ENCODE measurements at places on chromosomes 1 and 21. TPM values are rescaled to one million over a fixed set of nuclear protein-coding genes. Genes with fewer than 3 reads are reported as not detected.

DNA sequence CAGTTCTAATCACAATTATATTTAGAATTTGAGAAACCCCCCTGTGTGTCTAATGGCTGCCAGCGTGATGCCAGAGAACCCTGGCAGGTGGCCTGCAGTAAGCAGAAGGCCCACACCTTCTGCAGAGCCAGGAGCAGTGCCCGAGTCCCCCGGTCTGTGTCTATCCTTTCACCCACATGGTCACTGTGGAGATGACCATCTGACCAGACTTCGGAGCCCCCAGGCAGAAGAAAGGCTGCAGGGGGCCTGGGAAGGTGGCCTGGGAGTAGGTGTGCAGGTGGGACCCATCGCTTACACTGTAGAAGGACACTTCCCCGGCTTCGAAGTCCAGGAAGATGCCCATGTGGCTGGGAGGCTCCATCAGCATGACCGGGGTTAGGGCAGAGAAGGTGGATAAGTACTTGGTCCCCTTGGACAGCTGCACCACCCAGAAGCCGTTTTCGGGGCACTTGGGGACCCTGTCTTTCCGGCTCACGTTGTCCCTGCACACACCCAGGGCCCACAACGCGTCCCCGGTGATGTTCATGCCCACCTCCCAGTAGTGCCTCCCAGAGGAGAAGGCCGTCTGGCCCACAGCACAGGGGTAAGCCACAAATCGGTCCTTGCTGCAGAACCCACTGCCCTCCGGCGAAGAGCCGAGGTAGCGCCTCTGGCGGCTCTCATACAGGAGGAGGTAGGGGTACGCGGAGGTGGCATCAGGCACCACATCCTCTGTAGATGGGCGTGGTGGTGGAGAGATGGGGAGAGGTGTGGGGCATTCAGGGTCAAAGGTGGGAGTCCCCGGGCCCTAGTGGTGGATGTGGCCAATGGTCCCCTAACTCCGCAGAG is 1.6 kb upstream of the TRIM11 start:
- DNase-seq = no peak

GRCh38 chr1:175040324-175040879 is 17.2 kb upstream of the MRPS14 start:
- no peak for DNase-seq

GRCh38 chr21:45149021-45149420 is 74.6 kb downstream of the ADARB1 start:
- peak; percentile 75 for DNase-seq

DNA sequence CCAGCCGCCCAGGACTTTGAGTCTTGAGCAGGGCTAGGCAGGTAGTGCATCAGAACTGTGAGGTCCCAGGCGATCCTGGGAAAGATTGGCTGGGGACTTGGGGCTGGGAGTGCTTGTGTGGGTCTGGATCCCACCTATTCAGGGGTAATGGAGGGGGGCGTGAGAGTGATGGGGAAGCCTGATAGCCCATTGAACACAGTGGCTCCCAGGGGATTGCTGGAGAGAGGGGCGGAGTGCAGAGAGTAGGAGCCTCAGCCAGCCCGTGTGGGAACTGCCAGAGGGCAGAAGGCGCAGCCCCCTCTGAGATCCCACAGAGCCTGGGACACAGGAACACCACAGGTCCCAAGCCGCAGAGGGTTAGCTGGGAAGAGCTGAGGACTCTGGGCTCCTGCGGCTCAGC is 19.3 kb upstream of the PDZK1IP1 start:
- no peak for DNase-seq

The PAQR6 gene
- total RNA-seq = 12.5 TPM

DNA sequence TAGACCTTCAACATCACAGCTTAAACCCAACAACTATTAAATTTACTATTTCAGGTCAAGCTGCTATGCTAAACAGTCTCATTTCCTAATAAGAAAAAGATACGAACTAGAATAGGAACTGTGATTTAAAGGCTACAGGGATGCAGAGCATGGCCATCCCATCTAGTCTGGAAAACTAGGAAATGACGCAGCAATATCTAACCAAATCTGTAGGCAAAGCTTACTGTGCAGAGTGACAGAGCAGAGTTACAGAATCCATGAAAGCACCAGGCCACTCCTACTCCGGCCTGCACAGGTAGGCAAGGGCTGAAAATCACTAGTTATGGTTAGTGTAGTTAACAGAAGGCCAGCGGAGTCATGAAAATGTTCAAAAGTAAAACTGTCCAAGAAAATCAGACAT is 2.1 kb downstream of the HLCS start:
- no peak for DNase-seq

- DNase-seq = no peak
Measured at GRCh38 chr1:25023826-25024225, 93.8 kb upstream of the RUNX3 start.

The KCNA3 gene
- not detected for total RNA-seq

- DNase-seq = no peak
Measured at GRCh38 chr1:179814546-179814838, 63.1 kb downstream of the TOR1AIP2 start.

GRCh38 chr1:169287280-169287679 is 80.3 kb downstream of the NME7 start:
- DNase-seq = no peak

DNA sequence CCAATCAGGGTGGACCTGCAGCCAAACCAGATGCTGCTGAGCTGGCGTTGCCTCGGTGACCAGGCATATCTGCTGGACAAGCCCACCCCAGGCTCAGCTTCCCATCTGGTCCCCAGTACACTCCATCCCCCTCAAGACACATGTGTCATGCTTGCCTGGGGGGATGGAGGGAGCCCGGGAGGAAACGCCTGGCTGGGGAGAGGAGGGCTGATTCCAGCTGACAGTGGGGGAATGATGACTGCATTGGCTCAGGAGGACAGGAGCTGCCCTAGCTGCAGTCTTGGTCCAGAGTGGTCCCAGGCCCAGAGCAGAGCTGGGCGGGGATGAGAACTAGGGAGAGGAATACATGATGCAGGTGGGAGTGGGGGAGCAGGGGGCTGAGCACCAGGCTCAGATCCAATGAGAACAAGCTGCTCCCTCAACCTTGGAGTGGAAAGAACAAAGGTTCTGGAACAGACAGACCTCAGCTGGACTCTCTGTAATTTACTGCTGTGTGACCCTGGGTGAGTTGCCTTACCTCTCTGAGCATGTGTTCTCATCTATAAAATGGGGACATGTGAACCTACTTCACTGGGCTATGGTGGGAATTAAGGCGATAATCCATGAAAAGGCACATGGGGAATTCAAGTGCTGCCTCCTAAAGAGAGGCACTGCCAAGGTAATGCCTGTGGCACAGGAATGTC is 23.1 kb upstream of the ECE1 start:
- DNase-seq = no peak

DNA sequence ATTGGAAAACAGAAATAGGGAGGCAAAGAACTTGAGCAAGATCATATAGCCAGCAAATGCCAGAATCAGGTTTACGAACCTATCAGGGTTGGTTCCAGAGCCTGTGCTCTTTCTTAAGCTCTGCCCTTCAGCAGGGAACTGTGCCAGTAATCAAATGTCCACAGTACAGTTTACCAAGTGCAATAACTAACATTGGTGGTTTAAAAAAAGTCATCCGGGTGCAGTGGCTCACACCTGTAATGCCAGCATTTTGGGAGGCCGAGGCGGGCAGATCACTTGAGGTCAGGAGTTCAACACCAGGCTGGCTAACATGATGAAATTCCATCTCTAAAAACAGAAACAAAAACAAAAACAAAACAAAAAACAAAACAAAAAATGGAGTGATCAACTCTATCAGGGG is 182.7 kb downstream of the LMX1A start:
- DNase-seq = no peak

The STYXL2 gene
- total RNA-seq = 0.86 TPM

DNA sequence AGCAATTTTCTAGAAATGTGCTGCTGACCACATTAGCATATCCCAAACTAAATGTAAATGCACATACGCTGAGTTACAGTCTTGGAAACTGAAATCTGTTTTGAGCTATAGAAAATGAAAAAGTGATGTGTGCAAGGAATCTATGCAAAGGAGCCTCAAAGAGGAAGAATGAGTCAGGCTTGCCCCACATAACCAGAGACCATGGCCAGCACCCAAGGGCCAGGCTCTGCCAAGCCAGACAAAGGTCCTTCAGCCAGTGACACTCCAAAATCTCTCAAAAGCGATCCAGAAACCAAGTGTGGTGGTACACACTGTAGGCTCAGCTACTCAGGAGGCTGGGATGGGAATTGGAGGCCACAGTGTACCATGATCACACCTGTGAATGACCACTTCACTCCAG is 195.2 kb downstream of the TOMM20 start:
- DNase-seq = no peak

The CELF3 gene
- total RNA-seq = not detected

The DARS2 gene
- 12.8 TPM for total RNA-seq

The EFCAB7 gene
- 7.5 TPM for total RNA-seq

The AK5 gene
- 31.5 TPM for total RNA-seq

The KMO gene
- total RNA-seq = not detected

GRCh38 chr1:201169971-201170532 is 15.8 kb upstream of the TMEM9 start:
- DNase-seq = no peak

The CD1B gene
- not detected for total RNA-seq

The CFAP141 gene
- not detected for total RNA-seq

The TMEM269 gene
- 0.67 TPM for total RNA-seq

The PRR9 gene
- not detected for total RNA-seq

- no peak for DNase-seq
Measured at GRCh38 chr1:59675936-59676335, 138.8 kb upstream of the HOOK1 start.

GRCh38 chr1:71414179-71414578 is 333.3 kb upstream of the ZRANB2 start:
- DNase-seq = no peak

The KIF21B gene
- 0.63 TPM for total RNA-seq

The GDAP2 gene
- 21.5 TPM for total RNA-seq

The HRNR gene
- total RNA-seq = not detected

- no peak for DNase-seq
Measured at GRCh38 chr21:42110691-42111469, 39.8 kb downstream of the UMODL1 start.

GRCh38 chr1:183932412-183932811 is 105.1 kb downstream of the COLGALT2 start:
- no peak for DNase-seq

- DNase-seq = no peak
Measured at GRCh38 chr1:194387531-194387930, 1201.1 kb upstream of the B3GALT2 start.

DNA sequence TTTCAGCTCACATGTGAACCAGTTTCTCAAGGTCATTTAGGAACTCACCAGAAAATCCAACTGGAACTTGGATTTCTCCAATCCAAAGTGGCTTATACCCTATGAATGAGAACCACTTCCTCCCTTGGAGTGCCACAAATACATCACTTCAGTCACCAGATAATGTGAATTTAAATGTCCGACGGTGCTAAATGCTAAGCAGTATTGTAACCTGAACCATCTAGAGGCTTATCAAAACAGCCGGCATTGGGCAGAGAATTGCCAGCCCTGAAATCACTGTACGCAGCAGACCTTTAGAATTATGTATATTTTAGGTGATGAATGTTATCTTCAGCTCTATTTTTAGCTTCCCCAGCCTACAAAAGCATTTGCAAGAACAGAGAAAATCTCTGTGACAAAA is 76.8 kb upstream of the COX20 start:
- no peak for DNase-seq

The KCNE1 gene
- total RNA-seq = 0.44 TPM

DNA sequence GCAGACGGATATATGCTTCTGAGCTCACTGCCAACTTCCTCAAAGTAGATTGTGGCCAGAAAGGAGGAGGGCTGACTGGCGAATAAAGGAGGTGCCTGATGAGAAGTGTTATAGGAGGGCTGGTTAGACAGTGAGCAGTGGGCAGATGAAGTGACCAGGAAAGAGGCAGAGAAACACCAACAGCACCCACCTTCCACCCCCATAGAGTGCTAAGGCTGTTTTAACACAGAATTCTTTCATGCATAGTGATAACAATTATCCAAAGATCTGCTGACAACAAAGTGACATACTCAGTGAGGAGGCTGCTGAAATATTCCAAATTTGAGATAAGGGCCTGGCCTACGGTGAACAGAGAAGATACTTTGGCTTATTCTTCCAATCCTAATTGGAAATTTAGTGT is 21.2 kb upstream of the MTR start:
- no peak for DNase-seq

The ODR4 gene
- 19.5 TPM for total RNA-seq

The ATP1A4 gene
- total RNA-seq = not detected

The S100A8 gene
- total RNA-seq = not detected

DNA sequence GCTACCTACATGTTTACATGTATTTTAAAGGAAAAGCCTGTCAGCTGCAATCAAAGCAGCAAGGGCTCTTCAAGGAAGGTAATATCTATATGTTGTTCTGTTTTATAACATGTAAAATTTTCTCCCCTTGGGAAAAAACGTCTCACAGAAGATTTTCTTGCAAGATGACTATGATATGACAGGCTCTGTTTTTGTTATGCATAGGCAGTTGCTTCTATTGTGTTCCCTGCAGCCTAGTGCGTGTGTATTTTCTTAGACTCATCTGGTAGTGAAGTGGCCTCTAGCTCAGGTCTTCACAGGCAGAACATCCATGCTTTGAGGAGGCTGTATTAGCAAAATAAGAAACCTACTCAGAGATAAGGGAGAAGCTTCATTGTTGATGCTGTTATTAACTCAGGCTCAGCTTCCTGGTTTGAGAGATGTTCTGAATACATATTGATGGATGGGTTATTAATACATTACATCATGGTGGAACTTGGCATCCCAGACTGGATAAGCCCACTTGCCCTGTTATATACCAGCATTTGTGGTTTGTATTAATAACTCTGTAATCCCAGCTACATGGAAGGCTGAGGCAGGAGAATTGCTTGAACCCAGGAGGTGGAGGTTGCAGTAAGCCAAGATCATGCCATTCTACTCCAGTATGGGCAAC is 35.8 kb downstream of the LAMC1 start:
- DNase-seq = no peak

DNA sequence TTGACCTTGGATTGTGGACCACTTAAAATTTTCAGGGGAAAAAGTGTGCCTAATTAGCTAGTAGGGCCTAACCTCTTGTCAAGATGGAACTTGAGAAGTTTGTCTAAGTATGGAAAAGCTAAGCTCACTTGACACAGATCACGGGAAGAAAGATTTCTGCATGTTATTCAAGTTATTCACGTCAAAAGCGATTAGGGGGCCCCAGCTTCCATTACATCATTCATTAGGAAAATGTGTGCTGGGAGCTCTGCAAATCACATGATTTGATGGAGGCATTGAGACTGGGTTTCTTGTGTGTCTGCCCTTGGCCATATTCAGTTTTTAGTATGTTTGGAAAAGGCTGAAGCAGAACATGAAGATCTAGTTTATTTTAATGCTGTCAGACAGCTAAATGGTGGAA is 15.5 kb upstream of the POGZ start:
- no peak for DNase-seq

GRCh38 chr1:94031591-94031990 is 89.4 kb downstream of the ABCA4 start:
- no peak for DNase-seq

The TRNP1 gene
- total RNA-seq = 36.3 TPM

The DMRTA2 gene
- not detected for total RNA-seq

Measured in osteocyte (in vitro differentiated cells).